ENCODE measurements at places on chromosomes 12 and 14.

DNA sequence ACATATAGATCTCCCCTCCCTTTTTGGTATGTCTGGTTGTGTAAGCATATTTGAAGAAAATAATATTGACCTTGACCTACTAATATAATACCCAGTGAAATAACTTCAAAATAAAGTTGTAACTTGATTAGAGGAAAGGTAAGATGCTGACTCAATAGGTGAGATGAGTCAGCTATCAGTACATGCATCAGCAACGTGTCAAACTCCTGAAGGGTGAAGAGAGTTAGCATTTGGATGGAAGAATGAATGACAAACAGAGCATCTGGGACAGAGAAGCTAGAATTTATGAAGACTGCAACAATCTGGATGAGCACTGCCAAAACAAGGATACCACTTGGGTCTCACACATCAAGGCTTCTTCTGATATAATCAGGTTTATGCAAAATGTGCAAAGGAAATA, 74.9 kb downstream of the PPP2R5E start:
- no peak for DNase-seq

GRCh38 chr14:95319312-95320077, at the start of gene CLMN:
Gene CLMN (minus strand): TSS chr14:95319908. CDS start chr14:95319792, 116 bp downstream.
- peak; percentile 12 for DNase-seq

GRCh38 chr14:65281991-65282895, 130.3 kb upstream of the FUT8 start:
- peak; percentile 68 for DNase-seq

- no peak for DNase-seq
Measured at GRCh38 chr12:32303174-32303549, 96.2 kb upstream of the FGD4 start.

DNA sequence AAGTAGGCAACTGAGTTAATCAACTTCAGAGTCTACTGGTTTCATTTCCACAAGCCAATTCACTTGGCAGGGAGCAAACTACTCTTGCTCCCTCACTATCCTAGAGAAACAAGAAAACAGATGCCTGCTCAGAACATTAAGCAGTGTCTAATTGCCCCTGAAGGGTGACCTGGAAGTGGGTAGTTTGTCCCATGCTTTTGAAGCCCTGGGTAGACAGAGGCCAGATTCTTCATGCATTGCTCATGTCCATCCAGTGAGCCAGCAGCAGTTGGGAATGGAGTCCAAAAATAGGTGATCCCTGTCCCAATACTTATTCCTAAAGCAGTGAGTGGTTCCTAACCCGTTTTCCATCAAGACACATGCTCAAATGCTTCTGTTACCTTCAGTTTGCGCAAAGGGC, 48.8 kb downstream of the BICDL1 start:
- no peak for DNase-seq

- DNase-seq = no peak
Measured at GRCh38 chr12:62021808-62022207, 238.4 kb upstream of the USP15 start.

DNA sequence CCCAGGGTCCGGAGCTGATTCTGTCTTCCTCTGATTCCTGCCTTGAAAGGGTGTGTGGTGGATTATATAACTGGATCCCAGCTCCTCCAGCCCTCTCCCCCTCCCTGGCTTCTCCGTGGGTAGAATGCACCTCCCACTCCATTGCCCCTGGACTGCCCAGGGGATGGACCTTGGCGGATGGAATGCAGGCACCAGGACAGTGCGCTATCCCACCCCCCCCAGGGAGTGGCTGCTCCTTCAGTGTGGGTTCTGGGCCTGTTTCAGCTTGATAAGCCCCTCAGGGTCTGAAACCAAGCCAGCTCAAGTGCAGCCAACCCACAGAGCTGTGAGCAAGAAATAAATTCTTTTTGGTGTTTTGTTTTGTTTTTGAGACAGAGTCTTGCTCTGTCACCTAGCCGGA, 112.4 kb upstream of the TMEM132D start:
- no peak for DNase-seq

- DNase-seq = no peak
Measured at GRCh38 chr14:106436310-106436905, 910.0 kb downstream of the TMEM121 start.

DNA sequence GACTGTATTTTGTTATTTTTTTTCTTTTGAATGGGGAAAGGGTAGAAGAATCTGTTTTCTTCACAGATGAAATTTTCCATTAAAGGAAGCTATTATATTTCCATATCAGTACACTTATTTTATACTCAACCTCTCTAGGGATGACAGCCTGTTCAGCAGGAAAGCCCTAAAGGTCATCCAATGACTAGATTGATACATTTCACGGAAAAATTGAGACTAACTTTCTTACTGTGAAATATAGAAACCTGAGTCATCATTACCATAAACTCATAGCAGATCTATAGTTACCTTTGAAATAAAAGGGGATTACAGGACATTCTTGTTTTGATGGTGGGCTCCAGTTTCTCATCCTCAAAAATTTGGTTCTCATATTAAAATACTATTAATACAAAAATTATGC, 36.1 kb upstream of the PTCSC3 start:
- no peak for DNase-seq

GRCh38 chr14:24606297-24606696, 3.2 kb downstream of the GZMH start:
- no peak for DNase-seq

DNA sequence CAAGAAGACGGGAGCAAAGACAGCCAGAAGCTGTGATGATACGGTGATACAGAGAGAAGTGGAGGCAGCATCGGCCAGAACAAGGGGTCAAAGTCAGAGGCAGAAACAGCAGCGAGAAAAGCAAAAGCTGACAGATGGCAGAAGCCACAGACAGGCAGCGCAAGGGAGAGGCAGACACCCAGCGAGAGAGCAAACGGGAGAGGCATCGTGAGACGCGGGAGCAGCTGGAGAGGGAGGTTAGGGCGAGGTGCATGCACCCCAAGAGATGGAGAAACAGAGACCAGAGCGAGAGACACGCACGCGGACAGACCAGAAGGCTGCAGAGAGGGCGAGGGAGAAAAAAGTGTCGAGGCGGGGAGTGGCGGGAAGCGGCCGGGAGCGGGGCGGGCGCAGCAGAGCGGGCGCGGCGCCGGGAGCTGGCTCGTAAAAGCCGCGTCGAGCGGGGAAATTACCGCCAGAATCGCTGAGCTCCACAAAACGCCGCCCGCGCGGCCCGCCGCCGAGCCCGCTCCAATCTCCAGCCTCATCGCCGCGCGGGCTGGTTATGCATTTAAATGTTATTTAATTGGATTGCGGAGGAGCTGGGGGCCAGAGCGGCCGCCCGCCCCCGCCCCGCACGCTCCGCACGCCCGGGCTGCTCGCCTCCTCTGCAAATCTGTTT, 15.6 kb downstream of the SMUG1 start:
- peak; percentile 20 for DNase-seq

DNA sequence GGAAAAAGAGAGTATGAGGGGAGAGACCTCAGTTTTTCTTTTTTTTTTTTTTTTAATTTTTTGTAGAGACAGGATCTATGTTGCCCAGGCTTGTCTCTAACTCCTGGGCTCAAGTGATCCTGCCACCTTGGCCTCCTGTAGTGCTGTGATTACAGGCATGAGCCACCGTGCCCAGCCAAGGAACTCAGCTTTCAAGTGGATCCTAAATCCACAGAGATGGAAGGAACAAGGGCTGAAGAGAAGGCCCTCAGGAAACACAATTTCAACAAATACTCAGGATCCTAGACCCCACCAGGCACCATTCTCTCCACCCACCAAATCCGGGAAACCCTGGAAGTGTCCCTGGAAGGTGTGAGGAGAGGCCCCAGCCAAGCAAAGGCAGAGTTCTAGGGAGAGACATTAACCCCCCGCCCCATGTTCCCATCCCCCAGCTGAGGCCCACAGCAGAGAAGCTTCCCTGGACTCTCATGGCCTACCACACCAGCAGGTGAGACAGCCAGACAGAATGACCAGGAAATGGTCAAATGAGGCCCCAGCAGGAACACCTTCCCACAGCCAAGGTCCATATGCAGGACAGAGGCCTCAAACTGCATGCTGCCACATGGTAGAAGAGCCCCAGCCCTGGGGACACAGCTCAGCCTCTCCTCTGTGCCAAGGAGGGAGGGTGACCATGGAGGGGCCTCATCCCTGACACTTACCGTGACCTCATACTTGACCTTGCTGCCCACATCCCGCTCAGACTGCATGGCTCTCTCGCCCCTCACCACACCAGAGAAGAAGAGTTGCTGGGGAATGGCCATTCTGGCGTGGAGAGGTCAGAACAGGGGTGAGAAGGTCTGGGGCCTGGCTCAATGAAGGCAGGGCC, 14.1 kb downstream of the ITGA7 start:
- no peak for DNase-seq

GRCh38 chr12:106918746-106919145, 37.0 kb upstream of the TMEM263 start:
- peak; percentile 14 for DNase-seq

- no peak for DNase-seq
Measured at GRCh38 chr14:49992036-49992435, 99.2 kb downstream of the ARF6 start.

- DNase-seq = no peak
Measured at GRCh38 chr12:12115514-12115913, 44.8 kb downstream of the BCL2L14 start.

DNA sequence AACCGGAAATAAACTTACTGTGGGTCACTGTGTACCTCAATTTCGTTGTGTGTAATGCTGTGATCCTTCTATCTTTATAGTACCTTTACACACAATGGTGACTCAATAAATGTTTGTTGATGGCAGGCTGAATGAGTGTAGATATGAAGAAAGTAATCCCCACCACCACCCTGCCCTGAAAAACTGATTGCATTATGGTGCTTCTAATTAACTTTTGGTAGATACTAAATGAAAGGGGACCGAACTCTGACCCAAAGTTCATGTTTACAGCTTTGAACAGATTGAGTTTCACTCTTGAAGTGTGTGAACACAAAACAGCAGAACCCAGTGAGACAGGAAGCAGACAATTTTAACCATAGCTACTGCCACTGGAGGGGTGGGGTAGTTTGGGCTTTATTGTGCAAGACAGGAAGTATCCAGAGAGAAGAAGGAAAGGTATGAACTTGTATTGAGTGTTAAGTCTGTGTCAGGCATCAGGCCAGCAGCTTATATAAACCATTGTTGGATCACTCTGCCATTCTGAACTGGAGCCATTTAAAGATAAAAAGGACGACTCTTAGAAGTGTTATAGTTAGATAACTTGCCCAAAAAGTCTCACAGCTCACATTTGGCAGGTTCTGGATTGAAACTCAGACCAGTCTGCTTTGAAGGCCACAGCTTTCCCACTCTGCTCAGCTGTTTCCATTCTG, 197.0 kb upstream of the AMIGO2 start:
- peak; percentile 94 for DNase-seq

DNA sequence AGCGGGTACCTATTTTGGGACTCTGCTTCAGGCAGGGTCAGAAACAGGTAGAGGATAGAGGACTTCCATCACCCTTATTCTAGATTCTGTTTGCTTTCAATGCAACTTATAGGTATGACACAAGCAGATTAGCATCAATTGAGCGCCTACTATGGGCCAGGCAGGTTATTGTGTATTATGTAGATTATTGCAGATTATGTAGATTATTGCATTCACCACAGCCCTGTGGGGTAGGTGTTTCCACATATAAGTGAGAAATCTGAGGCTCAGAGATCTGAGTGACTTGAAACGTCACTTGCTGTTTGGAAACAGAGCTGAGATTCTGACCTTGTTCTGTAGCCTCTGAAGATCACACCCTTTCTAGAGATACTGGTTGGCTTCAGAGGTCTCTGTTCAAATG, 25.7 kb upstream of the SERPINA4 start:
- no peak for DNase-seq

- peak; percentile 52 for DNase-seq
Measured at GRCh38 chr12:106248846-106249371, 1.1 kb upstream of the CKAP4 start.

DNA sequence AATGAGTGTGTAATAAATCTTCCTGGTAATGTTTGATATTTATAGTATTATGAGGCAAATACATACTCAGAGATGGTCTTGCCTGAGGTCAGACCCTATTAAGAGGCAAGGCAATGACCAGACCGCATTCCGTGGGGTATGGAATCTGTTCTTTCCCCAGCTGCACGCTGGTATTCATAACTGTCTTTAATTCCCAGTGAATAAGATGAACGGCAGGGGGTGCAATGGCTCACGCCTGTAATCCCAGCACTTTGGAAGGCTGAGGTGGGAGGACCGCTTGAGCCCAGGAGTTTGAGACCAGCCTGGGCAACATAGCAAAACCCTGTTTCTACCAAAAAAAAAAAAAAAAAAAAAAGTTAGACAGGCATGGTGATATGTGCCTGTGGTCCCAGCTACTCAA, 44.6 kb downstream of the ERO1A start:
- peak; percentile 3 for DNase-seq

GRCh38 chr12:91099341-91099740, 12.0 kb downstream of the LUM start:
- no peak for DNase-seq

DNA sequence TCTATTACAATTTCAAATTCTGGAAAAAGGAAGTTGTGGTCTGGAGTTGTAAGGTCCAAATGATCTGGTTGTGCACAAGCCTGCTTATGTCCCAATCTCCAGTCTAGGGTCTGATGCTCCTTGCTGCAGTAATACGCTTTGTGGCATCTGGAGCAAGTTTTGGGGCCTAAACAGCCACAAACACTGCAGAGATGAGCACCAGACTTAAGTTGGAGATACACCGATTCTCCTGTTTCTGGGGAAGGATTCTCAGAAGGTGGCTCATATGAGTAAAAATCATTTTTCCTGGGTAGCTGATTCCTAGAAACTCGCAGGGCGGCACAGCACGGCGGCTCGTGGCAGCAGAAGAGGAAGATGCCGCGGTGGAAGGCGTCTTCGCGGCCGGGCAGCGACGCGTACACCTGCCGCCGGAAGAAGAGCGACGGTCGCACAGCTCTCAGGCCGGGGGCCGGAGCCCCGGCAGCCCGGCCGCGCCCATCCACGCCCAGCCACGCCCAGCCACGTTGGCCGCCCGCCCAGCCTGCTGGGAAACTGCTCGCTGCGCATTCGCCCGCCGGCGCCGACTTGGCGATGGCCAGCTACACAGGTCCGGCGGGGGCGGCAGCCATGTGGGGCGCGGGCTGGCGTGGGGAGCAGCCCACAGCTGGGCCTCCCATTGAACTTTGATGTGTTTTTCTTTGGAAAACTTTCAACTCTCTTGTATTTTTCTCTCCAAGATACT, 129.0 kb downstream of the ASCL4 start:
- no peak for DNase-seq

- DNase-seq = no peak
Measured at GRCh38 chr12:70418101-70418500, 52.0 kb downstream of the KCNMB4 start.

DNA sequence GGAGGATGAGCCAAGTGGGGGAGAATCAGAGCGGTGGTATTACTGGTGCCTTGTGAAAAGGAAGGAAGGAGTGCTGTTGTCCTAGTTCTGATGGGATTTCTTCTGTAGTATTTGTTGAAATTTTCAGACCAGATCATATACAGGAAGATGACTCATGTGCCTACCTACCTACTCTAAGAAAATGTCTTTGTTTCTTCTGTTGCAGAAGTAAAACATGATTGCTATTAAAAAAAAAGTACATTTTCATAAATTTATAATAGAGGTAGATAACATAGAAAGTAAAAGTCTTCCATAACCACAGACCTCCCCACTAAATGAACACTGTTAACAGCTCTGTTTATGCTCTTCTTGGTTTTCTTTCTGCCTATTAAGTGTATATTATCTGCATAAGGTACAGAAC, 26.9 kb downstream of the SAMD4A start:
- DNase-seq = peak; percentile 23

All from fibroblast of the aortic adventitia (primary cell).